ENCODE measurements at places on chromosomes 11 and 22.

DNA sequence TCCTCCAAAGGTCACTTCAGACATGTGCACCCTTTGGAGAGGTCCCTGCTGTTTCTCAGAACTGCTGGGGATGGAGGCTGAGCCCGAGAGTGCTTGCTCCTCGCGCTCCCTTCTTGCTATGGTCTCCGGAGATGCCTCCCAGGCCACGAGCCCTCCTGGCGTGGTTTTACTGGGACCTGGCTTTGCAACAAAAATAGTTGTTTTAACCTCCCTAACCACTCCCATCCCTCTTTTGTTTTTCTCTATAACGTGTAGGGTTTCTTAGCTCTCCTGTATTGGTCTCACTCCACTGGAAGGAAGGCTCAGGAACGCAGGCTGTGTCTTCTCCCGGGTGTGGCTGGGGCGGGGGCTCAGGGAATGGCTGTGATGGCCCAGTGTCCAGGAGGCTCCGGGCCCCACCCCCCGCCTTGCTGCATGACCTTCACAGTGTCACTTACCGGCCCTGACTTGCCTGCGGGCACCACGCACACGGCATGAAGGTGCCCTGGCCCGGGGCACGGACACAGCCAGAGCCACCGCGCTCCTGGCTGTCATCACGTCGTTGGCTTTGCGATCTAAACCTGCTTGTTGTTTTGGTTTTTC, 5.6 kb downstream of the PTDSS2 start:
- no peak for DNase-seq

DNA sequence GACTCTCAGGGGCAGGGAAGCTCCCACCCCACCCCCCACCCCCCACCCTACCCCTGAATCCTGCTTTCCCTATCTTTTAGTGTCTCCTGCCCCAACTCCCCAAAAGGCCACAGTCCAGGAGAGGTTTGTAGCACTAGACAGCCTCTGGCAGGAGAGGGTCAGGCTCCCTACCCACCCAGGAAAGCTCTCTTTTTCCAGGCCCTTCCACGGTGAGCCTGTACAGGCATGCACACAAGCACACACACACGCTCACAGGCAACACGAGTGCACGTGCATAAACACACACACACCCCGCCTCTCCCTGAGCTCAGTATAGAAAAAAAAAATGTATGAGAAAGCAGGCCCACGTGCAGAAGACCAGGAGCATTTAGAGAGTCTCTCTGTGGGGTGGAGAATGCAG, 414.0 kb downstream of the MN1 start:
- no peak for DNase-seq

- no peak for DNase-seq
Measured at GRCh38 chr22:30212363-30212995, 34.1 kb downstream of the LIF start.

- no peak for DNase-seq
Measured at GRCh38 chr11:69009441-69010211, 3.4 kb downstream of the MRGPRF start.

DNA sequence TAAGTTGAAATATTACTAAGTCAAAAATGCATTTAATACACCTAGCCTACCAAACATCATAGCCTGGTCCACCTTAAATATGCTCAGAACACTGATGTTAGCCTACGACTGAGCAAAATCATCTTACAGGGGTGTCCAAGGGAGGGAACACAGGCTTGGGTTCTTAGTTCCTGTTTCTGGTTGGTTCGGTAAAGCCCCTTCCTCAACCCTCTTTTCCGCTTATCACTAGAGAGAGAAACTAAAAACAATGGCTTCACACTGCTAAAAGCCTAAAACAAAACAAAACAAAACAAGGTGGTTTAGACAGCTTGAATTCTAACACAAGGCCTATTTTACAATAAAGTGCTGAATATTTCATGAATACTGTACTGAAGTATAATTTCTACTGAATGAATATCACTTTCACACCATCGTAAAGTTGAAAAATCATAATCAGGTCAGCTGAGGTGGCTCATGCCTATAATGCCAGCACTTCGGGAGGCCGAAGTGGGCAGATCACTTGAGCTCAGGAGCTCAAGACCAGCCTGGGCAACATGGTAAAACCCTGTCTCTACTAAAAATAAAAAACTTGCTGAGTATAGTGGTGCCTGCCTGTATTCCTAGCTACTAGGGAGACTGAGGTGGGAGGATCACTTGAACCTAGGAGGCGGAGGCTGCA, 118.0 kb downstream of the SIK3 start:
- DNase-seq: peak; percentile 63

- DNase-seq: no peak
Measured at GRCh38 chr22:42289671-42290541, 19.5 kb upstream of the TCF20 start.

DNA sequence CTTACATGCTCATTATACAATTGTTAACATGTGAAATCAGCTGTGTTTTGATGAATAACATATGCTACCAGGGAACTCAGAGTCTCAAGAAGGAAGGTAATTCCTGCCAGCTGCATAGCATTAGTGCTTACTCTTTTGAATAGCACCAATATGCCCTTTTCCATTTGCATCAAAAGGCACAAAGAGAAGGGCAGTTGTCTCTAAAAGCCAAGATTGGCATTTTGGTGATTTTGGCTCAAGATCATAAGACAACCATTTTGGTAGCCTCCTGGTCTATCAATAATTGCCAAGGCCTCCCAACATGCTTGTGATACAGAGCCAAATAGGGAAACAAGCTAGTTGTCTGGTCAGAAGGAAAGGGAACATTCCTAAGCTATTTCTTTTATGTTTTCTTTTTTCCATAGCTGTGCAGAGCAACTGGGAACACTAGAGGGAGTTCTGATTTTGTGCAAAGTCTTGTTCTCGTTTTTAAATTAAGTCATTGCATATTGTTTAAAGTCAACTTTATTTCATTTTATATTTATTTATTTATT, 416.7 kb upstream of the CHORDC1 start:
- no peak for DNase-seq

DNA sequence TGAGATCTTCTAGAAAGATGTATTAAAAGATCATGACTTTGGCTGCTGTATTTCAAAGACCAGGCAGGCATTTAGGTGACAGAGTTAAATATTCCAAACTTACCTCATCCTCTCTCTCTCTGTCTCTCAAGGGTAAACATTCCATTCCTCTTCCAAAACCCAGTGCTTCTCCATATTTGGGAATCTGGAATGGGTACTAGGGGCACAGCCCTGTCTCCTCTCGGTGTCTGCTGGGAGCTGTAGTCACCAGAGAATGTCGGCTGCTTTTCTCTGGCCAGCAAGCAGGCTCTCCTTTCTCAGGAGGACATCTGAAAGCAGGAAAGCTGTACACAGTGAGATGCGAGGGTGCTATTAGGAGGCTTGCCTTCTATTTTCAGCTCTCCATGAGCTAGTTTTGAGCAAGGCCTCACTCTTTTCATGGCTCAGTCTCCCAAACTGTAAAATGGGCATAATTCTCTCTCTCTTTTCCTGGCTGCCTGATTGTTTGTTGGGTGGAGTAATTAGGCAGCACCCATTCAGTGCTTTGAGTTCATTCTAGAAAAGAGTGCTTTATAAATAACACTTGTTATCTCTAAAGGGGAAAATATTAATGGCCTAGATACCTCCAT, 9.3 kb upstream of the PEX26 start:
- no peak for DNase-seq

- peak; percentile 76 for DNase-seq
Measured at GRCh38 chr11:63564056-63564774, 1.0 kb upstream of the PLAAT2 start.

GRCh38 chr11:72381584-72382090, 52.7 kb downstream of the CLPB start:
- no peak for DNase-seq

DNA sequence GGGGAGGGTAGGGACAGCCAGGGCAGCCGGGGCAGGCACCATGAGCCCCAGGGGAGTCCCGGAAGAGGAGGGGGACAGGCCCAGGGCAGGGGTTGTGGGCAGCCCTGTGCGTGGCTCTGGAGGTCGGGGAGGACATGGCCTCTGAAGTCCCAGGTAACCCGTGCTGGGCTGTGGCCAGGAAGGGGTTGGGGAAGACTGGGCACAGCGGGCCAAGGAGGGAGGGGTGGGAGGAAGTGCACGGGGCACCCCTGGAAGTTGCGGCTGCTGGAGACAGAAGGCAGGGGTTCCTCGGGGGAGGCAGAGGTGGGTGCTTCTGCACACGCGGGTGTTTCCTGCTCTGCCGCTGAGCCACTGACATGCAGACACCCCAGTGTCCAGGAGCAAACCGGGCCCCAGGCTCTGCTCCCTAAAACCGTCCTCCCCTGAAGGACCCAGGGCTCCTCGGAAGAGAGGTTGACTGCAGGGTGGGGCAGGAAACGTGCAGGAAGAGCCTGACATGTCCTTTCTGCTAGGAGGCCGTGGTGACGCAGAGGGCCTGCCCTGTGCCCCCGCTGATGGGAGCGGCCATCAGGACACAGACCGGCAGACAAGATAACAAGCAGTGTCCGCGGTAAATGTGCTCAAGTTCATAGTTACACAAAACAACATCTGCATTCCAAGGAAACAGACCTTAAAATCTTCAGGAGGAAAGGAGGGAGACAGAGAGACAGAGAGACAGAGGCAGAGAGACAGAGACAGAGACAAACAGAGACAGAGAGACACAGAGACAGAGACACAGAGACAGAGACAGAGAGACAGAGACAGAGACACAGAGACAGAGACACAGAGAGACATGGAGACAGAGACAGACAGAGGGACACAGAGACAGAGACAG, 5.7 kb downstream of the TNNI2 start:
- no peak for DNase-seq

DNA sequence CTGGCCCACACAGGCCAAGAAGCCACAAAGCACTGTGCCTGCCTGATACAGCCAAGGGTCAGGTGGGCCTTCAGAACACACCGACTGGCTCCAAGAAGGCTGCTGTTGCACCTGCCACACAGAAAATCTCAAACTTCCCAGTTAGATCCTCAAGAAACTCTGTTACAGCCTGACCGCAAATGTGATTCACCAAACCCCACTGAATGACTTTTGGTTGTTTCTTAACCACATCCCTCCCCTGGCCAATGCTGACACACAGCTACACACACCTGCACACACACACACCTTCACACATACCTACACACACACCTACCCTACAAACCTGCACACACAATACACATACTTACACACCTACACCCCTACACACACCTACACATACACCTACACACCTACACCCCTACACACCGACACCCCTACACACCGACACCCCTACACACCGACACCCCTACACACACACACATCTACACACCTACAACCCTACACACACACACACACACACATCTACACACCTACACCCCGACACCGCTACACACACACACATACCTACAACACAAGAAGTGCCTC, 31.5 kb downstream of the CDKN1C start:
- no peak for DNase-seq

DNA sequence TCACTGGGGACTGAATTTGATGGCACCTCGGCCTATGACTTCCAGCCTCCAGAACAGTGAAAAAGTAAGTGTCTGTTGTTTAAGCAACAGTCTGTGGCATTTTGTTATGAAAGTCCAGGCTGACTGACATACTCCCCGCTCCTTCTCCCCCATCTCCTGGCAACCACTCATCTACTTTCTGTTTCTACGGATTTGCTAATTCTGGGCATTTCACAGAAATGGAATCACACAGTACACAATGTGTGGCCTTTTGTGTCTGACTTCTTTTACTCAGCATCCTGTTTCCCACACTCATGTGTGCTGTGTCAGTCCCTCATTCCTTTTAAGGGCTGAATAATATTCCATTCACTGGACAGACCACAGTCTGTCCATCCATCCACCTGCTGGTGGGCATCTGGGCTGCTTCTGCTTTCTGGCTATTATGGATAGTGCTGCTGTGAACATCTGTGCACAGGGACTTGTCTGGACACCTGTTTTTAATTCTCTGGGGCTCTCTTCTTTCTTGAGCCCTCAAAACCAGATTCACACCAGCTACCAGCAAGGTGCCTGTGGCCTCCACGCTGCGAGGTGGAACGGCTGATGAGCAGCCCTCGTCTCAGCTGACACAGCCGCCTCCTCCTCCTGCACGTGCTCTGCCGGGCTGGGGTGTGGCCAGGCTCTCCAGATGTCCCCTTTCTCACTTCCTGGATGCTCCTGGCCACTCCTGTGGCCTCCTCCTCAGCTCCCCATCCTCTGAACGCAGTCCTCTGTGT, 333.1 kb downstream of the CTTN start:
- no peak for DNase-seq

GRCh38 chr11:106969644-106970355, 48.5 kb downstream of the GUCY1A2 start:
- DNase-seq: no peak

GRCh38 chr22:36673821-36674220, 29.7 kb downstream of the CACNG2 start:
- DNase-seq: no peak

- no peak for DNase-seq
Measured at GRCh38 chr11:17256512-17256911, 20.0 kb upstream of the NUCB2 start.

DNA sequence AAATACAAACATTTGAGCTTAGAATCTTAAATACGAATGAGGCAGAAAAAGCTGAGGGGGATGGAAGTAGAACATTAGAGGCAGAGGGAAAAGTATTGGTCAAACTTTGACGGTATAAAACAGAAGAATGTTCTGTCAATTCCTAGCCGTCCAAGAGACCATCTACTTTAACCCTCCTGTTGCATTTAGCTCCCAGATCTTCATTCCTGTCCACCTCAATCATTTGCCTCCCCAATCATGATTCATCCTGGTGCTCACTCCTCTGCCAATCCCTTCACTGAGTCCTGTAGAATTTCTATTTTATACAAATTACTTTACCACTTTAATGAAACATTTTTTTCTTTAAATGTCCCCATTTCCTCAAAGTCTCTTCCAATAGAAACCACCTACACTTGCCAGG, 28.2 kb downstream of the C2CD3 start:
- no peak for DNase-seq

DNA sequence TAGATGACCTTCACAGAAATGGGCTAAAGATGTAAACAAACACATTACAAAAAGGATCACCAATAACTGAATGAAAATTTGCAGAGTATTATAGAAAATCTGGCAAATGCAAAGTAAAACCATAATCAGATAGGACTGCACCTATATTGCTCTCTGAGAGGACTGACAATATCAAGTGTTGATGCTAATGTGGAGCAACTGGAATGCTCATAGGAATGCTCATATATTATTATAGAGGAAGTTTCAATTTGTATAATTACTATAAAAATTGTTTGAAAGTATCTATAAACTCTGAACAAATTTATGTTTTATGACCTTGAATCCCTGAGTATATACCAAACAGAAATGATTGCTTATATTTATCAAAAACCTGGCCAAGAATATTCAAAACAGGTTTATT, 18.4 kb upstream of the TEAD1 start:
- no peak for DNase-seq

Measured in GM13976 (cell line).